ENCODE measurements at places on chromosomes 5 and 9. TPM values are rescaled to one million over a fixed set of nuclear protein-coding genes. Genes with fewer than 3 reads are reported as not detected.

DNA sequence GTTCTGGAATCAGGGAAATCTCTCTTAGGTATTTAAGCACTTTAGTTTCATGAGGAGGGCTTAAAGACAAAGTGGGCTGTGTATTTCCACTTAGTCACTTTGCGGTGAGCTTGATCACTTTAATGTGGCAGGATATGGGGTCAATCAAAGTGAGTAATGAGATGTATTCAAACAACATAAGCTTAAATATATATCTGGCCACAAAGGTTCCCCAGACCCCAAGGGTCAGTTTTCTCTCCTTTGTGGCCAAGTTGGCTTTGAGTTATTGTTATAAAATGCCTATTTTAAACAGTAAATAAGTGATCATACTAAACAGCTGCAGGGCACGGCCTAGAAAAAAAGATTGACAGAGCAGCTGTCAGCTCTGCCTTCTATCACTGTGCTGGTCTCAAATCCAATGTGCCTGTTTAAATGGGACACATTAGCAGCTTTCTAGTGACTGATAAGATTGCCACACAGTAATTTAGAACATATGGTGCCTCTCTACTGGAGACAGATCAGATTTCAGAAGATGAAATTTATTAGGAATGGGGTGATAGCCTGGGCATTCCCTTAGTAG, 363.9 kb downstream of the AGTPBP1 start:
- peak; percentile 4 for DNase-seq

DNA sequence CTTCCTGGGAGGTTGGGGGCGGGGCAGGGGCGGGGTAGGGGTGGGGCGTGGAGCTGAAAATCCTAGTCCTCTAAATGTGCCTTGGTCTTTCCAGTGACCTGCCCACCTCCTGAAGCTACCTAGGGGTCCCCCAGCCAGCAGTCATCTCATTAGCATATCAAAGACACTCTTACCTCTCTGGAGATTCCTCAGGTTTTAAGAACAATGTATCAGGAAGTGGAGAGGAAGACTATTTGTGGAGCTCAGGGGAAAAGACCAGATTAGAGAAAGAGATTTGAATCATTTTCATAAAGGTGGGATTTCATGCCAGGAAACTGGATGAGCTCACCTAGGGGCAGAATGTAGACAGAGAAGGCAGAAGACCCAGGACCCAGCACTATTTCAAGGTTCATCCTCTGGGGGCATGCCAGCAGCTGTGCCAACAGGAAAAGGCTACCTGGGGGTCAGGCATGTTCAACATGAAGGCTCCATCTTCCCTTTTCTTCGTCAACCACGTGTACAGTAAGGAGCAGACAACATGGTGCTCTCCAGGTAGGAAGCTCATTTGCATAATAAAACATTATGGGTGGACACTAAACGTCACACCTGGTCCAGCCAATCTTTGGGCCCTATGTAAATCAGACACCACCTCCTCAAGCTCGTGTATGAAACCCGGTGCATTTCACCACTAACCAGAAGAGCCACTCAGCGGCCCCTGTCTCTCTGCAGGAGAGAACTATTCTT, 6.9 kb downstream of the GMCL2 start:
- DNase-seq, result no peak

- no peak for DNase-seq
Measured at GRCh38 chr5:96114736-96115135, 153.1 kb upstream of the ELL2 start.

DNA sequence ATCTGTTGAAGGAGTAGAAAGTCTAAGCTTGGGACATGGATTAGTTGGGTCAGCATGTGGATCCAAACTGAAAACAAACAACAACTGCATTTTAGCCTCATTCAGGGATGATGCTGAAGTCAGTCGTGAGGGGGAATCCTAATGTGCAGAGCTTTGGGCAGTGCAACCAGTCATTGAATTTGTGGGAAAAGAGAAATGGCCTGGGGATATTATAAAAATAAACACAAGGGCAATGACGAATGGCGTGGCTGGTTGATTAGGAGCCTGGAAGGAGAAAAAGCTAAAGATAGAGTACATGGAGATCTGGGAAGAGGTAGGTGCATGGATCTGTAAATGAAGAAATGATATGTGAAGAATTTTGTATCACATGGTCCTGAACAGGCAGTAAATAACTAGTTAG, 477.6 kb downstream of the TLE1 start:
- no peak for DNase-seq

DNA sequence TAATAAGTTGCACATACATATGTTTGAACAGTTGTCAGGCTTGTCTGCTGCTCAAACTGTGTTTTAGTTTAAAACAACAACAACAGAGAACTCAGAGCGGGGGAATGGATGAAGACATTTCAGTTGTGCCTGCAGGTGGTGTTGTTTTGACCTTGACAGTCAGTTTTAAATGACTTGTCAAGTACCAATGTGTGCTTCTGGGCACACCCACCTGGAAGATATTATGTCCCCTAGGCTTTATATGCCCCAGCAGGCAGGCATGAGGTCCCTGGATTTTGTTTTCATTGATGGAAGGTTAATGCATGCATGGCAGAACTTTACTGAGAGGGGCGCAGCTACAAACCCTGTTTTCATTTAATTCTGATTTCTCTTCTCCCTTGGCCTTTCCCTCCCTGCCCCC, 84.6 kb downstream of the AOPEP start:
- no peak for DNase-seq

GRCh38 chr9:97889941-97890887, 32.1 kb downstream of the TRMO start:
- DNase-seq, result no peak

DNA sequence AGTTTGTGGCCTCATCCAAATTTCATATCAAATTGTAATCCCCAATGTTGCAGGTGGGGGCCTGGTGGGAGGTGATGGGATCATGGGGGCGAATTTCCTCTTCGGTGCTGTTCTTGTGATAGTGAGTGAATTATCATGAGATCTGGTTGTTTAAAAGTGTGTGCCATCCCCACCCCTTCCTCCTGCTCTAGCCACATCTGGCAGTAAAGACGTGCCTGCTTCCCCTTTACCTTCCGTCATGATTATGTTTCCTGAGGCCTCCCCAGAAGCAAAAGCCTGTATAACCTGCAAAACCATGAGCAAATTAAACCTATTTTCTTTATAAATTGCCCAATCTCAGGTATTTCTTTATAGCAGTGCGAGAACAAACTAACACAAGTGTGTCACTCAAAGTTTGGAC, 71.0 kb upstream of the MOCS2 start:
- DNase-seq, result no peak

- no peak for DNase-seq
Measured at GRCh38 chr5:6861036-6861435, 147.8 kb downstream of the TENT4A start.

DNA sequence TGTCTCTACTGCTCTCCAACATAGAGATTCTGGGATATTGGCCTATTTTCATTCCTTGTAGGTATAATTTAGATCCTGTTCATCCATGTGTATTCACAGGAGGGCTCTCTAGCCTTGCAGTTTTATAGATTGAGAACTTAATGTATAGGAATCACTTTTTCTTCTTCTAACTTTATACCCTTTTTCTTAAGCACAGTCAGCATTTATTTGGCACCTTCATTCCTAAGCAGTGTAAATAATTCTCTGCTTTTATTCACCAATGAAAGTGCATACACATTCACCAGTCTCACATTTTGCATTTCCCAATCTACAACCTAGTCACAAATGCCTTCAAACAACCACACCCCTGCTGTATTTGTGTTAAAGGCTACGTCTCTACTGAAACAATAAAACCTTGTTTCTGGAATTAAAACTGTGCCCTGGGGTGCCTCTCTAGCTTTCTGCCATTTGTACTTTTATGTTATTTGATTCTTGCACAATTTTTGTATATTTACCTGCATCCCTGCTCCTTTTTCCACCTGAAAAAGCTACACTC, 49.3 kb downstream of the NREP start:
- no peak for DNase-seq

GRCh38 chr5:181217111-181217802, 5.8 kb upstream of the TRIM41 start:
- DNase-seq, result peak; percentile 61

Gene DDX4
- not detected for total RNA-seq

Gene IL3
- not detected for total RNA-seq

Gene ANKRA2
- 41.5 TPM for total RNA-seq

Gene PTPA
- 174 TPM for total RNA-seq

Gene ADAMTS16
- 3.4 TPM for total RNA-seq

Gene EXD3
- total RNA-seq, result 3.4 TPM

All from A172 (cell line).